Left lobe of liver (tissue), 2 donors: ENCODE measurements at places on chromosomes 13 and 19. TPM values are rescaled to one million over a fixed set of nuclear protein-coding genes. Genes with fewer than 3 reads are reported as not detected.

Gene ZNF564
- total RNA-seq: 5.3 TPM

Gene PALM3
- 42.7 TPM for total RNA-seq

Gene TMEM59L
- total RNA-seq: not detected

Gene EVI5L
- total RNA-seq: 4.8 TPM

Gene ATP8B3
- 1.4 TPM for total RNA-seq

Gene KIR2DL3
- not detected for total RNA-seq

Gene CGB2
- total RNA-seq: not detected

Gene PABPC3
- total RNA-seq: 0.10 TPM

Gene ZNF211
- total RNA-seq: 4.9 TPM

Gene ZNF606
- total RNA-seq: 9.2 TPM

Gene CTXN1
- not detected for total RNA-seq

Gene NANOS3
- total RNA-seq: not detected

Gene ODAD3
- 0.70 TPM for total RNA-seq

Gene IGFL4
- not detected for total RNA-seq

Gene MRPL4
- total RNA-seq: 43.3 TPM

Gene MCEMP1
- 0.18 TPM for total RNA-seq

Gene RPL18A
- total RNA-seq: 493 TPM
